T-helper 17 cell (primary cell): ENCODE measurements at places on chromosomes 6 and 20. TPM values are rescaled to one million over a fixed set of nuclear protein-coding genes. Genes with fewer than 3 reads are reported as not detected.
A peak's percentile ranks its signal among the peaks of the same experiment; 100 is the strongest.

DNA sequence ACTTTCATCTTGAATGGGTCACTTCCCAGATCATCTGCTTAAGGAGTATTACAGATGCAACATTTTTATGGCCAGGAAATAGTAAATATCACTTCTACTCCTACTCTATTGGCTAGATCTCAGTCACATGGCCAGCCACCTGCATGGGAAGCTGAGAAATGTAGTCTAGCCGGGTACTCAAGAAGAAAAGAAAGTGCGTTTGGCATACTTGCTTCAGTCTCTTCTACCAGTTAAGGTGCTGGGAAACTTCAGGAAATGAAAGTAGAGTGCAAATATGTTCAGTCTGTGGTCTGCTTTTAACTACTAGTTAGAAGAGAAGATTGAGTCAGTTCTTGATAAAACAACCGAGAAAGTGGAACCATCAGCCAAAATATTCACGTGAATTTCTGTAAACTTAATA, 129.2 kb downstream of the PDSS2 start:
- H3K27ac ChIP-seq, result peak overlapping the region; percentile 62
- peaks cover 19% of the 10 kb centered on the region for H3K4me1 ChIP-seq
- H3K4me3 ChIP-seq, result no peak overlapping the region
- H3K27me3 ChIP-seq, result no peaks in the 10 kb centered on the region

The GTF2H4 gene
- 19.7 TPM for total RNA-seq

The KCNQ5 gene
- total RNA-seq, result 1.5 TPM

DNA sequence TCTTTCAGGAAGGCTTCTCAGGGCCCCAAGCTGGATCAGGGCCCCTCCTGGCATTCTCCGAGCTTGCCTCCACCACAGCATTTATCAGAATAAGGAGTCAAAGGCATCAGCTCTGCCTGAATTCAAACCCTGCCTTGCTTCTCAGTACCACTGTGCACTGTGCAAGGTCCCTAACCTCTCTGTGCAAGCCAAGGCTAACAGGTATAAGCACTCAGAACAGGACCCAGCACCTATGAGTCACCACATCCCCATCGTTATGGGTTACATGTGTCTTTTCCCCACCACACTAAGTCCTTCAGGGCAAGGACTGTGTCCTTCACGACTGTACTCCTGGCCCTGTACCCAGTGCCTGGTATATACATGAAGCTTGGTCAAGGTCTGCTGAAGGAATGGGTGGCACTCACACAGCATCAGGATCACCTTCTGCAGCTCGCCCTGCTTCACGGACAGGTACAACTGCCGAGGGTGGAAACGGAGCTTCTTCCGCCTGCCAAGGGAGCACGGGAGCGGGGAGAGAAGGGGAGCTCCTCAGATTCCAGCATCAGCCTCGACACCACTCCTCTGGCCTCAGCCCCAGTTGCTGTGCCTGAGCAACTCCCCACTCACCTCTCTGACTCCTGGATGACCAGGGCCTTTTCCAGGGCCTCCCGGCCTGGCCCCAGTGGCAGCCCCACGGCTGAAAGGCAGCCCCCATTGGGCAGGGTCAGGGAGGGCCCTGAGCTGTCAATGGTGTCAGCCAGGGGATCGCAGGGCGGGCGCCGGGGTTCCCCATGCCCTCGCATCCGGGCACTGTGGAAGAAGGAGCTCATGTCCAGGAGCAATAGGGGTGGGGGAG, 8.6 kb upstream of the SLC44A4 start:
- H3K27me3 ChIP-seq, result no peaks in the 10 kb centered on the region
- H3K27ac ChIP-seq, result no peak overlapping the region
- DNase-seq, result no peak
- no peak overlapping the region for H3K4me3 ChIP-seq

- no peaks in the 10 kb centered on the region for H3K36me3 ChIP-seq
- peak within 1 kb of the TSS; percentile 100 for H3K27ac ChIP-seq
- H3K27me3 ChIP-seq, result no peaks in the 10 kb centered on the region
- peak within 1 kb of the TSS; percentile 94 for H3K4me3 ChIP-seq
- DNase-seq, result no peak
Observed at GRCh38 chr20:59163631-59164530, at the start of gene ZNF831. ZNF831 (plus strand) TSS chr20:59163821; CDS start chr20:59191020, 27,199 bp downstream.

DNA sequence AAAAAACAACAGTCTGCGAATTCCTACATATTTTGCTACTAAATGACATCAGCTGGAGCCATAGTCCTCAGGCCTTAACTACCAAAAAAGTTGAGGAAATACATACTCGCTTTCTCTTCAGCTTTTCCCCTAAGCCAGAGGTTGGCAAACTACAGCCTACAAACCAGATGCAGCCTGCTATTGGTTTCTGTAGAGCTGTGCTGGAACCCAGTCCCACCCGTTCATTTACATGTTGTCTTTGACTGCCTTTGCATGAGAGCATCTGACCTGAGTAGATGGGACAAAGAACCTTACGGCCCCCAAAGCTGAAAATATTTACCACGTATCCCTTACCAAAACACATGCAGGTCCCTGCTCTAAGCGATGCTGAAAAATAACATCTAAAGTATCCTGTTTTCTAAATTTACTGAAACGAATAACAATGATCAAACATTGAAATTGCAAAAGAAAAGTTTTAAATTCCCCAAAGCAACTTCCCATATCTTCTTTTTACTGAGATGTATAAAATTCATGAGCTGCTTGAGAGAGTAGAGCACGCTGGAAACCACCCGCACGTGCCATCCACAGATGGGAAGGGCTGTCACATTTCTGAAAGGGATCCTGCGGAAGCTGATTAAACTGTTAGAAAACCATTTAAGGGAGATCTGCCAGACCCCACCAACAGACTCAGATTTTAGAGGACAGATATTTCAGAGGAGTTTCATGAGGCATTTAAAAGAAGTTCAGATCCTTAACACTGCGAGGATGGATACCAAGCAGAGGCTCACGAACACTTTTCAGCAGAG, 124.1 kb downstream of the PRKN start:
- H3K4me3 ChIP-seq, result no peak overlapping the region
- H3K36me3 ChIP-seq, result no peaks in the 10 kb centered on the region
- no peaks in the 10 kb centered on the region for H3K27me3 ChIP-seq
- H3K27ac ChIP-seq, result no peak overlapping the region
- no peak for DNase-seq
- no peaks in the 10 kb centered on the region for H3K4me1 ChIP-seq

DNA sequence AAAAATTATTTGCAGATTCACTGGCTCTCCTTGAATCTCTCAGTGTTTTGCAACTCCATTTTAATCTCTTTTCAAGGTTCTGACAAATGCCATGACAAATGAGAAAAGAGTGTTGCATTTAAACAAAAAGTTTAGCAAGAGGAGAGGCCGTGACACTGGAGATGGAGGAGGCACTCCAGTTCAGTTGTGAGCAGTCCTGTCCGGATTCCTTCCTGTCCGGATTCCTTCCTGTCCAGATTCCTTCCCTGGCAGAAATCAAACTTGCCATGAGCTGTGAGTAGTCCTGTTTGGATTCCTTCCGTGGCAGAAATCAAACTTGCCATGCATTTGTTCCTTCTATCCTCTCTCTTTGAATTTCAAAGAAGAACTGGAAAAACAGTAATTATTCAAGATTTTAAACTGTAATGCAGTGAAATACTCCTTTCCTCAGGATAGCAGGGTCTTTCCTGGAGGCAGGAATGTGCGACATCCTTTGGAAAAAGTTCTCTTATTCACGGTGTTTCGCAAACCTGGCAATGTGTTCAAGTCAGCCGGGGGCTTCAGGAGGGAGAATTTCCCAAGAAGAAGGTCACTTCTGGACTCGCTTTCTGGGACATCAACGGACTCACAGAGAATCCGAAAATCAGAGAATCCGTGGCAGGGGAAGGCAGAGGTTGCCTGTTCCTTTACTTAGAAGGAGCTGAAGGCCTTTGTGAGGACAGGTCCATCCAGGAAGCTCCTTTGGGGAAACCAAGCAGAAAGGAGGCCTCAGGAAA, 48.7 kb upstream of the DACT2 start:
- H3K36me3 ChIP-seq, result no peaks in the 10 kb centered on the region
- H3K4me1 ChIP-seq, result peaks cover 5% of the 10 kb centered on the region
- peak overlapping the region; percentile 37 for H3K27ac ChIP-seq
- DNase-seq, result no peak

DNA sequence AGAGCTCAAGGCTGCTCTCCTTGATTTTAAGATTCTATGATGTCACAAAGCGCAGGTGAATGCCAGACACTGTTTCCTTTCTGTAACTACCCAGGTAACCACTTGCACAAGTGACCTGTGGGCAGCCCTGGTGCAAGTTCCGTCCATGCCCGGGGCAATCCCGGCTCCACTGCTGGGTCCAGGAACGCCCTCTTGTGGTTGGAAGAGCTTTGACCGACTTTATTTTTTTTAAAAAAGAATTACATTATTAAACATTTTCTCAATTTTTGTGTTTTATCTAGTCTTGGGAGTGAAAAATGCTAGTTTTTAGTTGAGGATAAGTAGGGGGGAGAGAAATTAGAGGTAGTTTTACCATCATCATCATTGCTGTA, 695.2 kb downstream of the QKI start:
- no peak overlapping the region for H3K27ac ChIP-seq
- H3K4me1 ChIP-seq, result no peaks in the 10 kb centered on the region
- no peak for DNase-seq

DNA sequence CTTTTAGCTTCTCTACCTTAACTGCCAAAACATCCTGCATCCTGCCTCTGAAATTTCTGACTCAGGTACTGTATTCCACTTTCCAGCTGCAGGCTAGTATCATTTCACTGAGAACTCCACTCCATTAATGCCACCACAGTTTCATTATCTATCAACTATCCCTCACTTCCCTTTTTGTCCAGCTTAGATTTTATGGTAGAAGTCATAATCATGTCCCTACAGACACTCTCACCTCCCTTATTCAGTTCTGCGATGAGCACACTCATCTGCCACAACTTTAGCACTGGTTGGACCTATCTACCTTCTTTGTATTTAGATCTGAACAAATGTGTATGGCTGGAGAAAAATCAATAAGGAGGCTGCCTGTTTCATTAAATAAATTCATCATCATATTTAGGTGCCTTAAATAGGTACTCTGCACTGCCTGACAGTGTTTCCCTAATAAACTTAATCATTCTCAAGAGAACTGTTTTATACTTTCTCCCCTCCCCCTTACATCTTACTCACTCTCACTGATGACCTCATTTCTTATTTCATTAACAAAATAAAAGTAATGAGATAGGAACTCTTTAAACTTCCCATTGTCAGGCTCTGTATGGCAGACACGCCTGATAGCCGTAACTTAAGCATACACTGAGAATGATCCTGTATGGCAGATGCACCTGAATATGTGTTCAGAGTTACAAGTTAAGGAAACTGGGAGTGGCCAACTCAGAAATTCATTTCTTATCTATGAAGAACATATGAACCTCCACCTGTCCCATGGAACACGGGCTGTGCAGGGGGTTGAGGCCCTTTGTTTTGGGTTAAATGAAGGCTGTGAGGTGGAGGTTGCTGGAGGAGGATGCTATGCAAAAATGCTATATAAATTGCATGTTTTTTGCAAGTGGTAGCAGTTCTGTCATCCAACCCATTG, 95.3 kb upstream of the MAN1A1 start:
- no peak for DNase-seq
- no peak overlapping the region for H3K27ac ChIP-seq
- H3K4me1 ChIP-seq, result peaks cover 4% of the 10 kb centered on the region
- H3K4me3 ChIP-seq, result no peak overlapping the region
- peaks cover 2% of the 10 kb centered on the region for H3K36me3 ChIP-seq

The NMBR gene
- total RNA-seq, result not detected

DNA sequence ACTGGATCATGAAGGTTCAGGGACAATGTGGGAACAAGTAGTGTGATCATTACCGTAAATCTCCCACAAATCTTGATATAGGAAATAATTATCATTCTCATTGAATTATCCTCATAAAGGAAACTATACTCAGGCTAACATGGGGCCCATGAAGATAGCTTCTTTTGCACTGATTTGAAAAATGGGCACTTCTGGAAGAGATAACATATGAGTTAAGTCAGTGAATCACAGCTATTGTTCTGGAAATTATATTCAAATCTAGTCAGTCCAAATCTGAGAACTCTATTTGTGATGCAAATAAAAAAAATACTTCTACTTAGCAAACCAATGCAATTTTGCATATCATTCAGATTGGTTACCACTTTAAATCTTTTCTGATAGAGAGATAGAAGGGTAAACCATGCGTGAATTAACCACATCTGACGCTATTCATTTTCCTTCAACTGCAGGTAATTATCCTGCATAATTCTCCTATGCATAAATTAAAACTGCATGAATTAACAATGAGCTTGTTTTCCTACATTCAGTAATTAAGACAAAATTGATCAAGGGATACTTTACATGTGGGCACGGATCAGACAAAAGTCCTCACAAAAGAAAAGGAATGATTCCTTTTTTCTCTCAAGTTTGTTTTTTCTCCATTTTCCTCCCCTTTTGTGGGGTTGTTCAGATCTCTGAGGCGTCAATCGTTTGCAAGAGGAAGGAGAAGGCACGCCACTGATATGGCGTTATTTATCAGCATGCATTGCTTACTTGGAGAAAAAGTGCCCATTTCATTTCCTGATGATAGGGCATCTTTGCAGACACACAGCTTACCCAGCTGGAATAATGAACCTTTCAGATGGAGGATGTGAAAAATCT, 36.4 kb downstream of the RIPOR2 start:
- H3K4me3 ChIP-seq, result peak overlapping the region; percentile 55
- H3K4me1 ChIP-seq, result peaks cover 66% of the 10 kb centered on the region
- H3K27ac ChIP-seq, result peak overlapping the region; percentile 99

The FOXC1 gene
- not detected for total RNA-seq

- H3K27me3 ChIP-seq, result no peaks in the 10 kb centered on the region
- peak overlapping the region; percentile 98 for H3K27ac ChIP-seq
- H3K4me1 ChIP-seq, result peaks cover 68% of the 10 kb centered on the region
- DNase-seq, result no peak
Observed at GRCh38 chr6:25006565-25007001, 70.8 kb upstream of the RIPOR2 start.

GRCh38 chr20:2707353-2708072, 14.9 kb downstream of the EBF4 start:
- peaks cover 3% of the 10 kb centered on the region for H3K36me3 ChIP-seq
- peaks cover 22% of the 10 kb centered on the region for H3K27me3 ChIP-seq
- no peak overlapping the region for H3K4me3 ChIP-seq
- DNase-seq, result no peak

The TFAP2D gene
- total RNA-seq, result not detected

The PGC gene
- total RNA-seq, result not detected
